ENCODE measurements at places on chromosomes 4 and X.
A peak's percentile ranks its signal among the peaks of the same experiment; 100 is the strongest.

GRCh38 chr4:87239821-87240220 lies 19.4 kb upstream of the KLHL8 start:
- DNase-seq, result no peak

DNA sequence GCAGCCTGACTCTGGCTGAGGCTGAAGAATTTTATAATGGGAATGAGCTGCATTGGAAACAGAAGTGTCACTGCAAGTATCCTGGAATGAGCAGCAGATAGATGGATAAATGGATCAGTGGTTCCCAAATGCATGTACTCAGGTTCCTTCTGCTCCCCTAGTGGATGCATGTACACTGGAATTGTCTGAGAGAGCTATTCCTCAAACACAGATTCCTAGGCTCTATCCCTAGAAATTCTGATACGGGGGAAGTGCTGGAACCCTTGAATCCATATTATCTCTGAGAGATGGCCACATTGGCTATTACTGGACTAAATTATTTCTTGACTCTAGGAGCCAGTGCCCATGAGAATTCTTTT lies 64.8 kb downstream of the TMEM131L start:
- no peak for DNase-seq

- no peak for DNase-seq
Measured at GRCh38 chrX:148784137-148784536, 283.7 kb downstream of the AFF2 start.

DNA sequence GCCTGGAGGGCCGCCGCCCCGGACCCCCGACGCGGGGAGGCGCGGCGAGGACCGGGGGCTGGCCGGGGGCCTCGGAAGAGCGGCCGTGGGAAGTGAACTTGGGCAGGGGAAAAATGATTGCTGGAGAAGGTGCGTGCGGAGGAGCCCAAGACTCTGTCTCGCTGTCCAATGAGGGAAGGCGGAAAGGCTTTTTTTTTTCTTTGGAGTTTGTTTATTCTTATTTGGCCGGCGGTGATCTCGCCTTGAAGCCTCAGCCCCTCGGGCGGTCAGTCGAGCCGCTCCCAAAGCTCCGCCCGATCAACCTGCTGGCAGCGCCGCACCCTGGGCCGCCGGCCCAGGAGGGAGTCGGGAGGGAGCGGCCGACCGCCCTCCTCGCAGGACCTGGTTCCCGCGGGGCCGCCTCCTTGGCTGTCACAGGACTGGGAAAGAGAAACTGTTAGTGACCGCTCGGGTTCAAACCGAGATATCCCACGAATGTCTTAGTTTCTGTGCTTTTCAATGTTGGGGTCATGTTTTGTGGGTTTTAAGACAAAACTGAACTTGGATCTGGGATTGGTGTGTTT lies 2.5 kb downstream of the CPEB2 start:
- DNase-seq, result peak; percentile 61

DNA sequence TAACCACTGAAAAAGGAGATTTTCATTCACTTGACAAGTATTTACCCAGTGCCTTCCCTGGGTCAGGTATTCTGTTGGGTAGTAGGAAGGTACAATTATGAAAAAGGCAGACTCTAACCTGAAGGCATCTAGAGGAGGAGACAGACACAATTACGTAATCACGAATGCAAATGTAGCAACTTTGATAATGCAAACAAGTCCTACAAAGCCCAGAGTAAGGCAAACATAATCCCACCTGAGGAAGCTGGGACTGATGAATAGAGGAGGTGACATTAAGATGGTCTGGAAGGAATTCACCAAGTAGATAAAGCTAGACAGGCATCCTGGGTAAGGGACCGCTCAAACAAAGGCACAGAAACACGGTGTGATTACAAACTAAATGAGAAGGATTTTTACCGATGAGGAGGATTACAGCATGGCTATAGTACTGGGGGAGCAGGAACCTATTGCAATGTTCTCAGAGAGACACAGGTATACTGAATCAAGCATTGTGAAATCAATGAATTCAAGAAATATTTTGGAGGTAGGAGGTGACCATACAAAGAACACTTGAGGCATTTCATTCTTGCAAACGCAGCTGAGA lies 37.1 kb downstream of the TMEM150C start:
- no peak for DNase-seq

DNA sequence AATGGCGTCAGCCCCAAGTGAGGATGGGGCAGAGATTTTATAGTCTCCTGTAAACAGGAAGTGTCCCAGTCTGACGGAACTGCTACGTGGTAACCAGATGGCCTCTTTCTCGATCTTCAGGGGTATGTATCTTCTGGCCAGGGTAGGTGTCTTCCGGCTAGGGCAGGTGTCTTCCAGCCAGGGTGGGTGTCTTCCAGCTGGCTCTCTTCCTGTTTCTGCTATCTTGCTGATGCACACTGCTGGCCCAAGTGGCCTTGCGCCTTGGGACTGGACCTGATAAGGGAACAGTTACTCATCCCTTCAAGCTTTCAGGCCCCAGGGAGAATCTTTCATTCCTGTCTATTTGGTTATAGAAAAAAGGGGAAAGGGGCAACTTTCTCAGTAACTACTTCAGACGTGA lies 178.7 kb upstream of the MAGEE2 start:
- DNase-seq, result no peak

DNA sequence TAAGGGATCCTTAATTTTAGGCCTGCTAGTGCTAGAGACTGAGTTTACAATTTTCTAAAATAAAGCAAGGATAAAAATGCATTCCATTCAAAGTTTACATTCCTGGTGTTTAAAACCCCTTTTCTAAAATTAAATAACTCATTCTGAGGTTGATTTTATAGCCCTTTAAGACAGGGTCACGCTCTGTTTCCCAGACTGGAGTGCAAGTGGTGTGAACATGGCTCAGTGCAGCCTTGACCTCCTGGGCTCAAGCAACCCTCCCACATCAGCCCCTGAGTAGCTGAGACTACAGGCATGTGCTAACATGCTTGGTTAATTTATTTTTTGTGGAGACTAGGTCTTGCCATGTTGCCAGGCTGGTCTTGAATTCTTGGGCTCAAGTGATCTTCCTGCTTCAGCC lies 6.8 kb upstream of the CDKL2 start:
- no peak for DNase-seq

GRCh38 chr4:55795341-55795740 lies 24.2 kb upstream of the EXOC1L start:
- DNase-seq, result no peak

- DNase-seq, result no peak
Measured at GRCh38 chrX:87924619-87925018, 407.0 kb downstream of the KLHL4 start.

- no peak for DNase-seq
Measured at GRCh38 chr4:10275696-10276095, 159.1 kb upstream of the WDR1 start.

DNA sequence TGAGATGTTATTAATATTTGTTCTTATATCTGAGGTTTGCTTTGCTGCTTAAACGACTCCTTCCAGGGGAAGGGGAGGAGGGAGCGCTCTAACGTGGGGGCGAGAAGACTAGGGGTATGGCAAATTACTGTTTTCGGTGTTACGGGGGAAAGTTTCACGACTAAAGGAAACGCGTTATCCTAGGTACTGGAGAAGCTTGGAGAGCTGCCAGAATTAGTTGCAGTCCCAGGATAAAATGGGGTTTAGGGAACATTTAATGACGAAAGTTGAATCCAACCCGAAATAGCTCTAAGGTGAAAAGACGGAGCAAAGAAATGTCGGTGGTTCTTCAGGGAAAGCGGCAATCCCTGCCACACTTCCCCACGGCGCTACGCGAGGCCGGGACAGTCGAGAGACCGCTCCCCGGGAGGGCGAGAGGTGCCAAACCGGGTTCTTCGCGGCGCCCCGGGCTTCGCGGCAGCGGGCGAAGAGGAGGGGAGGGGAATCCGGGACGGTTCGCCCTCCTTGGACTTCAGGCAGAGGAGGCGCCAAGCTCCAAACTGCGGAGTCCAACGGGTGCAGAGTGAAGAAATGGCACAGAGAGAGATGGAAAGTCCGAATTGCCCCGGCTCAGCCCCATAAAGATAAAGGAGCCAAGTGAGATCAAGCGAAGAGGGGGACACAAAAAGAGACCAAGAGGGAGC lies 724 bp downstream of the THOC2 start:
- DNase-seq, result peak; percentile 19

GRCh38 chrX:104018126-104018525 lies 4.6 kb upstream of the H2BW1 start:
- no peak for DNase-seq

- DNase-seq, result no peak
Measured at GRCh38 chrX:45755703-45756102, 555.0 kb upstream of the DIPK2B start.

DNA sequence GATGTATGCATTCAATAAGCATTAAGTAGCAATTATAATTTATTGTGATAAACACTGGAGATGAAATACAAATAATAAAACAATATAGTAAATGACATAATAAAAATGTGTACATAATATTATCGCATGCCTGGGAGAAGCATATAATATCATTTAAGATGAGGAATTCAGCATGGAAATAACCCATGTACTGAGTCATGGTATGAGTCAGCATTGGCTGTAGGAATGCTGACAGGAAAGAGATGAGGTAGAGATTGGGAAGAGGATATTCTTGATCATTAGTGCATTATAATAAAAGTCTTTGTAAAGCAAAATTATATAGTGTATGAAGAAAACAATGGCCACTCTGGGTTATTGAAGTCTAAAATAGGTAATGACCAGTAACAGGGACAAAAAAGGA lies 82.8 kb downstream of the MAGEB10 start:
- no peak for DNase-seq

DNA sequence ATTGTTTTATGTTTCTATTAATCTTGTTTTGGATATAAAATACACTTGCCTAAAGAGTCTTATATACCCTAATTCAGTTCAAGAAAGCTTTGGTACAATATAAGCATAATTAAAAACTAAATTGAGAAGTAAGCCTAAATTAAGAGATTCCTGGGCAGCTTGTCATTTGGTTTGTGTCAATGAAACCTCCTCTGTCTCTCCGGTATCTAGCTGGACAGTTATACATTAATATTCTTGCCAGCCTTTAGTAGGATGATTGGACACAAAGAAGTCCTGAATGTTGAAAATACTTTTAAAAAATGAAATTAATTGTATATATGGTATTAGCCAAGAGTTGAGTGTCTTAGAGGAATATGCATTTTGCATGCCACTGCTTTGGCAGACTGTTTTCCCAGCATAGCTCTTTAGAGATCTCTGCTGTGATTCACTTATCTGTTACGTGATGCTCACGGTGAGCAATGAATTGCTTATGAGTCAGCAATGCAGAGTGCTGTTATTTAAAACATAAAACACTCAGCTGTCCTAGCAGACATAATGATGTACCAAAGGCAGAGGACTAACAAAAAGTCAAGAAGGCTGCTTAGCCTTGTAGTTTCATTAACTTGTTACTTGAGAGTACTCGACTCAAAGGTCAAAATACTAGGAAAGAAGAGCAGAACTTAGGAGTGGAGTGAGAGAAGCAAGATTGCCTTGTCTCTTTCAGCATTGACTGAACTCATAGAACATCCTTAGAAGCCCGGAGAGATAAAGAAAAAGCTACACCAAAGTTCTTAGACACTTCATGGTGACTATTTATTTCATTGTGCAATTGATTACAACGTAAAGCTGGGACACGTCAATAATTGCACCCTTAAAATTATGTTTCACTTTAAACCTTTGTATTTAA lies 1296.1 kb upstream of the PCDH7 start:
- DNase-seq, result no peak

- DNase-seq, result no peak
Measured at GRCh38 chr4:33930497-33930896, 2313.8 kb downstream of the ARAP2 start.

DNA sequence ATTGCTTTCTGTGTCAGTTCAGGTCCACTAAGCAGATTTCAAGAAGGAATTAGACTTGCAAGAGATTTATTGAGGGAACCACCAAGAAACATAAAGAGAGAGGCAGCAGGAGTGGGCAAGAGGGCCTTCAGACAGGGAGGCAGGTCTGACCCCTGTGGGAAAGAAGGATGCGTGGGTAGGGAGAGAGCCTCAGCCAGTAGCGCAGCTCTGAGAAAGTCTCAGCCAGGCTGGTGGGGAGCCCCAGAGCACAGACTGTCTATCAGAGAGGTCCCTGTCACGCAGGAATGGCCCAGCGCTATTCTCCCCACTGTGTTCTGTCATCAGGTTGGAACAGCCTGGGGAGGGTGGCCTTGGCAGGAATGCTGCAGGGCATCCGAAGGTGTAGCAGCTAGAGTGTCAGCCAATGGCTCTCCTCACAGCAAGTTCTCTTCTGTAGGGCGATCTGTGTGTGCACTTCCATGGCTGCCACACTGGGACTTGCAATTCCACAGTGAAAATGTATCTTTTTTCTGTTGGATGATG lies 48.0 kb downstream of the OTC start:
- no peak for DNase-seq

DNA sequence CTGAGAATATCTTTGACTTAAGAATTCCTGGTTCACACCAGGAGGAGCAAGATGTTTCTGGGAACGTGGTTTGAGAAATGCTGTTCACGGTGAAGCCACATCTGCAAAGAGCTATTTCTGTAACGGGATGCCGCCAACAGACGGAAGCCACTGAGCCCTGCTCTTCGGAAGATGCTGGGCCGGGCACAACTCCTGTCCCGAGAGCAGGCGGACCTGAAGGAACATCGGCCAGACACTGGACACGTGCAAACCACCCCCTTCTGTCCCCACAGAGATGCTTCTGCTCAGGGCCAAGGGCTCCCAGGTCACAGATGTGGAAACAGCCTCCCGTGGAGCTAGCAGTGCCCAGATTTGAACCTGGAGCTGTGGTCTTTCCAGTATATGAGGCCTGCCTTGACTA lies 24.3 kb downstream of the HMX1 start:
- no peak for DNase-seq

DNA sequence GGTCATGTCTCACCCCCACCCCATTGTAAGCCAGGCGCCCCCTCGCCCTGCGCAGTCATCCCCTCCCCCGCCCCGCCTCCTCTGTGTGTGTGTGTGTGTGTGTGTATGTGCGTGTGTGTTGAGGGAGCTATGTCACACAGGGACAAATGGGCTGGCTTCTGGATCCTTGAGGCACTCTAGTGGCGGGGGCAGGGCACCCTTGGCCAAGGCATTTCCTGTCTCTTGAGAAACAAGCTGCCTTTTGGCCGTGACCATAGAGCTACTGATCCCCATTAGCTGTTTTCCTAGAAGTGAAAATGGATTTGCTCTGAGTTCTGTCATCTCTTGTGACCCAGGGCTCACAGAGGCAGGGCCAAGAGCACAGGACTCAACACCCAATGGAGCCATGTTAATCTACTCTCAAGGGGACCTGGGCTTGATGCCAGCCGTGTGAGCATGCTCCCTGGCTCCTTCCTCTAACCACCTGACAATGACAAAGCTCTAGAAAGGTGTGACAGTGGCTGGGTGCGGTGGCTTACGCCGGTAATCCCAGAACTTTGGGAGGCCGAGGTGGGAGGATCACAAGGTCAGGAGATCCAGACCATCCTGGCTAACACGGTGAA lies 162.5 kb upstream of the BCOR start:
- DNase-seq, result no peak

- no peak for DNase-seq
Measured at GRCh38 chrX:45818913-45819312, 618.2 kb upstream of the DIPK2B start.

- DNase-seq, result peak; percentile 58
Measured at GRCh38 chr4:101418055-101418454, 70.7 kb upstream of the PPP3CA start.

GRCh38 chr4:111323916-111324315 lies 701.0 kb upstream of the PITX2 start:
- no peak for DNase-seq

- peak; percentile 20 for DNase-seq
Measured at GRCh38 chrX:50100188-50100587, 100.6 kb downstream of the AKAP4 start.
